Fibroblast of upper back skin (primary cell): ENCODE measurements at places on chromosomes 13 and 19.
A peak's percentile ranks its signal among the peaks of the same experiment; 100 is the strongest.

GRCh38 chr19:32177686-32178085 is 167.7 kb upstream of the ZNF507 start:
- no peak for DNase-seq

- DNase-seq: no peak
These were observed 44.3 kb downstream of the ZNF585A start for GRCh38 chr19:37127999-37128820.

GRCh38 chr19:47075179-47075810 is 26.9 kb upstream of the TMEM160 start:
- DNase-seq: no peak

GRCh38 chr19:38842439-38843174 is 7.2 kb downstream of the HNRNPL start:
- no peak for DNase-seq

DNA sequence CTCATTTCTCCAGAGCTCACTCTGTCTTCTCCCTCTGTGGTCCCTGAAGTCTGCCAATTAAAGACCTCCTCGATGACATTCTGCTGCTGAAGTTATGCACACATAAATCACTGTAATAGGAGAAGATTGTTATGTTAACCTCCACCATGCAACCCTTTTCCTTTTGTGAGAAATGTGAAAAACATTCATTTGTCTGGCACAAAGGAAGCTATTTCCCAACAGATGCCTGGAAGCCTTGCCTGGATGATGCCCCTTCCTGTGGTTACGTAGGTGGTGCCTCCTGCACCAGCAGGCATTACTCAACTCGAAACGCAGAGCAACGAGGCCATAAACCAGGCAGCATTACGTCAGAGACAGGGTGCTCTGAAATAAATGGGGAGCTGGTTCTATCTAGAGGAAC is 327.4 kb upstream of the ZNF507 start:
- DNase-seq: peak; percentile 37

- peak; percentile 15 for DNase-seq
These were observed 2.1 kb downstream of the SIX5 start for GRCh38 chr19:45766869-45767346.

DNA sequence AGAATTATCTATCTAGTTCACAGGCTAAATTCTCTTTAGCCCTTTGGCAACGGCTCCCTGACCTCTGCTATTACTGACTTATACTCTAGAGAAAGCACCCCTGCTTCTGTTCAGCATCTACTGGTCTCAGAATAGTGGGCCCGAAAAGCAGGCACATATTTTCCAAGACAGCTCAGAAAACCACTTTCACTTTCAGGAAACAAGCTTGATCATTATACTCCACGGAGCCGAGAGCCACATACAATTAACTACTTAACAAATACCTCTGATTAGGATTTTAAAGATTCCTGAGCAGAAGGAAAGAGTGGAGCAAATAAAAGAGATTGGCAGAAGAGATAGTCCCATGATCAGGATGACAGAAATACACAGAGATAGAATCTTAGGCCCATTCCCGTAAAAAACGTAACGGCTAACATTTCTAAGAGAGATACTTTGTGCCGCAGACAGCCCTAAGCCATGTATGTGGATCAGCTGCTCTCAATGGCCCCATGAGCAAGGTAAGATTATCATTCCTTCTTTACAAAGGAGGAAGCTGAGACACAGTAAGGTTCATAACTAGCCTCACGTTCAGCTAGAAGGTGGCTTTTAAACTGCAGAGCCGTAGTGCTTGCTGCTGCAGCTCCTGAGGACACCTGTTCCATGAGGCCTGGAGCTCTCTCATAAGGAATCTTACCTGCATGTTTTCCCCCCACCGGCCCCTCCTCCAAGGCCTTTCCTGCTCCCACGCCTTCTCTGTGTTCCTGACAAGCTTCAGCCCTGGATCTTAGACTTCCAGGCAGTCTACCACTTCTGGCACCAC is 227.2 kb downstream of the FOXO1 start:
- DNase-seq: no peak
